ENCODE measurements at places on chromosomes 1 and 21.
A peak's percentile ranks its signal among the peaks of the same experiment; 100 is the strongest.

DNA sequence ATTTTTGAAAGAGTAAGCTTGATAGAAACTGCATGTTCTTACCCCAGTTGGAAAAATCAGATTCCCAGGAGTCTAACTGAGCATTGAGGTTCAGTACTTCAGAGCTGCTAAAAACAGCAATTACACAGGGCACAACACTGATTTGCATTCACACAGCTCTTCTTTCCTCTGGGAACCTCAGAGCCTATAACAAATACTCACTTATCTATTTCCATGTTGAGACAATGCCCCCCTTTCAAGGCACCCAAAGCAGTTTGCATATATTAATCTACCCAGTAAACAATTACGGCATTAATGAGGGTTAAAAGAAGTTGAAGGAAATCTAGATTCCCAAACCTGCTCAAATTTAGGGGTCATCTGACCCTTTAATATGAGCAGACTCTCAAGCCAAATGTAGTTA lies 126.9 kb upstream of the SLC35F3 start:
- no peak for DNase-seq

- DNase-seq = no peak
Measured at GRCh38 chr1:213087911-213088310, 36.9 kb downstream of the RPS6KC1 start.

DNA sequence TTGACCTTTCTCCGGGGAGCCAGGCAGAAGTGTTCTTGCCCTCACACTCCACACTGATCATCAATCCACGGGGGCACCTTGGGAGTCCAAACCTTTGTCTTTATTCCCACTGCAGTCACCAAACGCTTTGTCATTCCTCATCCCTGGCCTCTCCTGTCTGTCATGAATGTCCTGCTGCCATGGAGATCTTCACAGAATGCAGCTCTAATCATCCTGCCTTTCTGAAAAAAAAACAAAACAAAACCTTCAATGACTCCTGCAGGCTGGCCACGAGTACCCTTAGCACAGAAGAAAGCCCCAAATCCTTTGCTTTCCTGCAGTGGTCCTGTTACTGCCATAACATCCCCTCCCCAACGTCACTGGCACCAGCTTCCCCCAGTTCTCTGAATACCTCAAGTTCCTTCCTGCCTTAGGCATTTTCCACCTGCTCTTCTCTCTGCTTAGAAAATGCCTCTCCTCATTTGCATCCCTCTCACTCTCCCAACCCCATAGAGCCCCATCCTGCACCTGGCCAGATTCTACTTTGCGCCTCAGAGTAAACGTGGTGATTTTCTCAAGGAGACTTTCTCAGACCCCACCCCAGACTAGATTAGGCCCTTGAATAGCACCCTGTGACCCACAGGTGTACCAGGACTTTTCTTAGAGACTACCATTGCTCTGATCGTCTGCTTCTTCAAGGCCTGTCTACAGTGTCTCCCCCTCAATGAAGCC lies 131.2 kb downstream of the AK5 start:
- DNase-seq = no peak

- no peak for DNase-seq
Measured at GRCh38 chr1:218466341-218467010, 121.3 kb downstream of the TGFB2 start.

DNA sequence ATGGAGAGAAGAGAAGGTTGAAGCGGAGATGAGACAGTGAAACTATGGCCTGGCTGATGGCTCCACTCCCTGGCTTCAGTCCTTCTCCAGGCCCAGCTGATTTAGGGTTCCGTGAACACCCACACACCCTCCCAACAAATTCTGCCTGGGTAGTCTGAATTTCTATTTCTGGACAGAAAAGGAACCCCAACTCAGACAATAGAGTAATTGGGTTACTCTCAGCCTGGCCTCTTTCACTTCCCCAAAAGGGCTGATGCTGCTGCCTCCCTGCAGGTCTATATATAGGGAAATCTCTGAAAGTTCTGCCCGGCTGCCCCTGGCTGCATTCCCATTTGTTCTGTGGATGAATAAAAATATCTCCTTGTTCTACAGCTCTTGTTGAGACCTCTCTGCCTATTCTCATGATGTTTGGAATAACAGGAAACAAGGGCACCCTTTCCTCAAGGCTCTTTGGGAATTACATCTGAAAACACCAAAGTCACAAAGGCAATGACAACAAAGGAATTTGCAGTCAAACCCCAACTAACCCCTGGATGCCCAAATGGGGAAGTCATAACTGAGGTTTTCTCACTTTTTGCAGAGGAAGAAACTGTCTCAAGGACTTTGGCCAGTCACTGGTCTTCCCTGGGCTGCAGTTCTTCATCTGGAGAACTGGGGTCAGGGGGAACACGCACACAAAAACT lies 11.4 kb upstream of the ZSCAN20 start:
- peak; percentile 65 for DNase-seq

DNA sequence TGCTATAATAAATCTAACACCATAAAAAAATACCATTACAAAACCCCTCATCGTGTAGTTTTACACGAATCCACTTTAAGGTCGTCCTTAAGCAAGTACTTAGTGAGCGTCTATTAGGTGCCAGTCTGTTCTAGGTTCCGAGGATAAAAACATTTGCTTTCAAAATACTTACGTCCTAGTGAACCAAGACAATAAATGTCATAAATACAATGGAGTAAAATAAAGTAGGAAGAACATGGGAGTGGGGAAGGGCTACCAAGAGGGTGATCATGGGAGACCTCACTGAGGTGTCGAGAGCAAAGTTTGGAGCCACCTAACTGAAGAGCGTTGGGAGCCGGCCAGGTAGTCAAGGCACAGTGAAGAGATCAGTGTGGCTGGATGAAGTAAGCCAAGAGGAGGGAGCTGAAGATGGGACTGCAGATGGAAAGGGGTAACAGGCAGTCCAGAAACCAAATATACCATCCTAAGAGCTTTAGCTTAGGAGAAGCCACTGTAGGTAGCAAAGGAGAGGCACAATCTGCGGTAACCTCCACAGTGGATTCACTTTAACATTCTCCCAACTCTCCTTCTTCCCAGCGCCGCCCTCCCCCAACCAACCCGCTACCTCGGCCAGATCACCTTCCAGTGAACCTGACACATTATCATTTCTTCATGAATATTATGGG lies 684 bp downstream of the LTN1 start:
- no peak for DNase-seq

- DNase-seq = no peak
Measured at GRCh38 chr1:87977145-87977544, 648.5 kb downstream of the LMO4 start.

GRCh38 chr1:233605205-233605604 lies 8.7 kb upstream of the KCNK1 start:
- no peak for DNase-seq

GRCh38 chr1:85584264-85584781 lies 3.8 kb downstream of the CCN1 start:
- DNase-seq = no peak

GRCh38 chr21:25977068-25977611 lies 193.4 kb downstream of the APP start:
- DNase-seq = no peak

DNA sequence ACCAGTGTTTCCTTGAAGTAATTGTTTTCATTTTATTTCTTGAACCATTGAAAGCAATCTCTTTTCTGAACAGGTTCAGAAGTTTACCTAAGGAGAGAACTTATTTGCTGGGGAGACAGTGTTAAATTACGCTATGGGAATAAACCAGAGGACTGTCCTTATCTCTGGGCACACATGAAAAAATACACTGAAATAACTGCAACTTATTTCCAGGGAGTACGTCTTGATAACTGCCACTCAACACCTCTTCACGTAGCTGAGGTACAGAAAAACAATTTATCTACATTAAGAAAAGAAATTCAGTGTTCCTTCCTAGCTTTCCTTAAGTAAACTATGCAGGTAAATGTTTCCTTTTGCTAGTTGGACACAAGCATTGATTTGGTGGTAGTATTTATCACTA lies 27.4 kb downstream of the AGL start:
- no peak for DNase-seq

DNA sequence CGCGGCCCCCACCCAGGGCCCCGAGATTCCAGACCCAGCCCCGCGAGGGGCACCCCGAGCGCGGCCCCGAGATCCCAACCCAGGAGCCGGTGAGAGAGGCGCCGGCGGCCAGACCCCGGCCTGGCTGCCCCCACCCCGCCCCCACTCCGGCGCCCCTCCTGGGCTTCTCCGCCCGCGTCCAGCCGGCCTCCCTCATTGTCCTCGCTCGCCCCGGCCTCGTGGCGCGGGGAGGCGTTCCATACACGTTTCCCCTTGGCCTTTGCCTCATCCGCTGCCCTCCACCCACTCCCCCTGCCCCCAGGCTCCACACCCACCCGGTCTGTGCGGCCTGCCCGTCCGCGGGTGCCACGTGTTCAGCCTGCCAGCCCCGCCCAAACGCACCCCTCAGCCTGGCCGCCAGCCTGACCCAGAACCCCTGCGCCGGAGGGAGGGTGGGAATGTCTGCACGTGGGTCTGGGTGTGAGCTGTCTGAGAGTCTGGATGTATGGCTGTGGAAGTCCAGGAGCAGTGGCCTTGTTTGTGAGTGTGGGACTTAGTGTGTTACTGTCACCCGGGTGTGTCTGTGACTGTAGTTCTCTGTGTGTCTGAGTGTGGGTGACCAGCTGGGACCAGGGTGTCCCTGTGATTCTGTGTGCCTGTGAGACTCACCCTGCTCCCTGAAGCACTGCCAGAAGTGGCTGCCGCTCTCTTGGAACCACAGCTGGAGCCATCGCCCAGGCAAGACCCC lies 681 bp downstream of the B4GALT2 start:
- peak; percentile 71 for DNase-seq

GRCh38 chr1:68954841-68955240 lies 458.0 kb upstream of the DEPDC1 start:
- DNase-seq = no peak

GRCh38 chr1:67909776-67910175 lies 76.5 kb upstream of the GNG12 start:
- DNase-seq = no peak

GRCh38 chr1:22736501-22737080 lies 26.0 kb downstream of the EPHB2 start:
- no peak for DNase-seq

GRCh38 chr1:220119043-220119512 lies 25.1 kb downstream of the IARS2 start:
- DNase-seq = no peak
